ENCODE measurements at places on chromosomes 7 and 10.

- no peak for DNase-seq
Measured at GRCh38 chr10:131790021-131790420, 110.8 kb upstream of the PPP2R2D start.

DNA sequence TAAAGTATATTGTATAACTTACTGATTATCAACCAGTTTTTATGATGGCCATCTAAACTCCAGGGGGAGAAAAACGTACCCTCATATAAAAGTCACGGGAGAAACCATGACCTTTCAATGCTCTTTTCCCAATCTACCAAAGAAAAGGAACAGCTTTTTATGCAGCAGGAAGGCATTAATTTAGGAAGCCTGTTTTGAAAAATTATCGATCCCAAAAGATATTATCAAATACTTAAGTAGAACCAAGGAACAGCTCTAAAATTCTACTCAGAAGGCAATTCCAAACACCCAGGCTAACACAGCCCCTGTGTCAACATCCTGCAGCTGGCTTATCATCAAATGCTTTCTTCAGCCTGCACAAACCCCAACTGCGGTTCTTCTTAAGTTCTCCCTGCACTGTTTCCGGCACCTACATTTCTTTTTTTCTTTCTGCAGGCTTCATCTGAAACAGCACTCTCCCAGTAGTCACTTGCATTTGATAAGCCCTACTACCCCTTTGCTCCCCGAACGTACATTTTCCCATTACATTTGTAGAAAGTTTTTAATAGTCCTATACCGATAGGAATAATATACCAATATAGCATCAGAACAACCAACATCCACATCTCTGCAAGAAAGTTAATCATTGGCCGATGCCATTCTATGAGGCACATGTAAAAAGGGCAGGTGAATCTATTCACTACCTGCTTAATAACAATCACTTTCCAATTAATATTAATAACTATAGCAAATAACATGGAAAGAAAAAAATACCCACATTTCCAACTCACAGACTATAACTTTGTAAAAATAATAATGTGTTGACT lies 47.9 kb downstream of the PIP4K2A start:
- DNase-seq, result no peak

GRCh38 chr10:3445648-3446047 lies 273.1 kb upstream of the PITRM1 start:
- no peak for DNase-seq

- no peak for DNase-seq
Measured at GRCh38 chr10:35792291-35792690, 150.2 kb upstream of the FZD8 start.

DNA sequence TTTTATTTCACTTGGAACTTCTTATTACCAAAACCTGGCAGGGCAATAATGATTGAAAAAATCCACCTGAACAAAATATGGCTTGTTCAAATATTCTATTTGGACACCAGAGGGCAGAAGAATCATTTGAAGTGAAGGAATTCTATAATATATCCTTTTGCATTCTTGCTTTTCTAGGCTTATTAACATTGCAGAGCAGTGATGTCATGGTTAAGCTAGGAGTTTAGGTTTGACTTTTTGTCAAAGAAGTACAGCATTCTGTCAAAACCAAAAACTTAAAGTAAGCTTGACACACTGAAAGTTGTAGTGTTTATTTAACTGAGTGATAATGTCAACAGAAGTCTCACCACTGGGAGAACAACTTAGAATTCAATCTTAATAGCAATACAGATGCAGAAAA lies 156.0 kb downstream of the SEMA3D start:
- DNase-seq, result no peak

GRCh38 chr10:103667356-103667755 lies 173.9 kb downstream of the NEURL1 start:
- DNase-seq, result no peak

DNA sequence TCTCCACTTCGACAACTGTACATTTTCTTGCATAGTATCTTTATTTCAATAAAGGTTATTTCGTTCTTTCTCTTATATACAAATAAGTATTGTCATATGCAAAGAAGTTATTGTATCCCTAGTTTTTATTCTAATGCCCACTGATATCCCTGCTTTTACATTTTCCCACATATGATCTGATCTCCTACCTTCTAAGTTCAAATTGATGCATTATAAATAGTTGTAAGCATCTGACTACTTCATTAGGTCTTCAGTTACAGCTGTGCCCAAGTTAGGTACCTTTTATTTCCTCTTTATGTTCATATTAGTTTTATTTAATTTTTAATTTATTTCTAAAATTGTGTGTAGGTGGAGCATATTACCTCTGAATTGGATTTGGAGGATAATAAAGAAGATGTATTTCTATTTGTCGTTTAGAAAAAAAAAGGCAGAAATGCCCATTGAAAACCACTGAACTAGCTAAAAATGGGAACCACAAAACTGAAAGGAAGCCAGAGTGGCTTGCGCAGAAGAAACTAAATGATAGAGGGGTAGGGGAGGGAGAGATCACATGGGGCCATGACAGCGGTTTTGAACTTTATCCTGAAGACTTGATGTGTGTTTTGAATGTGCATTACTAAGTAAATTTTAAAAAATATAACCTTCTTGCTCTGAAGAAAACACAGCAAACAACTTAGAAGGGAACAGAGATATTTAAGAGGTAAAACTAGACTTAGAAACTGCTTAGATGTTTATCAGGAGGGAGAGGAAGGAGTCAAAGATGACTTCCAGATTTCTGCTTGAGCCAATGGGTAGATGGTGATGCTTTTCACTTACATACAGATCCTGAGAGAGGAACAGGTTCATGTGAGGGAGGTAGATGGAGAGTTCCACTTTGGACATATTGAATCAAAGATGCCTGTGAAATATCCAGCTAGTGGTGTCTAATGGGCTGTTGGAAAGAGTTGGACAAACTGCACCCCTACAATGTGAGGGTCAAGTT lies 9.3 kb upstream of the ZC3HAV1L start:
- DNase-seq, result no peak

GRCh38 chr10:17062009-17062408 lies 67.6 kb downstream of the CUBN start:
- no peak for DNase-seq

- DNase-seq, result no peak
Measured at GRCh38 chr7:69457595-69458504, 140.4 kb upstream of the AUTS2 start.

DNA sequence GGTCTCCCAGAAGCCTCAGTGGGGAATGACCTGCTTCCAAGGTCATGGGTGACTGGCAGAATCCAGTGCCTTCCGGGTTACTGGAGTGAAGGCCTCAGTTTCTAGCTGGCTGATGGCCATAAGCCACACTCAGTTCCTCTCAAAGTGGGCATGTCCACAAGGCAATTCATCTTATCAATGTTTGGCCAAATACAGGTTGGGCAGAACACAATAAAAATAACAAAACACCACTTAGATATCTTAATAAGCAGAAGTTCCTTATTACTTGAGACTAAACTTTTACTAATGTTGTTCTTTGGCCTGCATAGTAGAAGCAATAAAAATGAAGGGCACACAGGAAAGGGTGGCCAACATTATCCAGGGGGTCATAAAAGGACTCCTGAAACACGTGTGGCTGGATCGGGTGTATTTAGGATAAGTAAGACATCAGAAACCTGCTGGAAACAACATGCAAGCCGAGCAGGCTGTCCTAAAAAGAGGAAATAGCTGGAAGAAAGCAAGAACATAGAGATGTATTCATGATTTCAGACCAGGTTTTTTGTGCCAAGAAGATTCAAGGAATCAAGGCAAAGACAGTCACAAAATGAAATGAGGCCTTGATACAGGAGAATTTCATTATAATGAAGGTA lies 19.6 kb upstream of the AKR1C2 start:
- no peak for DNase-seq

DNA sequence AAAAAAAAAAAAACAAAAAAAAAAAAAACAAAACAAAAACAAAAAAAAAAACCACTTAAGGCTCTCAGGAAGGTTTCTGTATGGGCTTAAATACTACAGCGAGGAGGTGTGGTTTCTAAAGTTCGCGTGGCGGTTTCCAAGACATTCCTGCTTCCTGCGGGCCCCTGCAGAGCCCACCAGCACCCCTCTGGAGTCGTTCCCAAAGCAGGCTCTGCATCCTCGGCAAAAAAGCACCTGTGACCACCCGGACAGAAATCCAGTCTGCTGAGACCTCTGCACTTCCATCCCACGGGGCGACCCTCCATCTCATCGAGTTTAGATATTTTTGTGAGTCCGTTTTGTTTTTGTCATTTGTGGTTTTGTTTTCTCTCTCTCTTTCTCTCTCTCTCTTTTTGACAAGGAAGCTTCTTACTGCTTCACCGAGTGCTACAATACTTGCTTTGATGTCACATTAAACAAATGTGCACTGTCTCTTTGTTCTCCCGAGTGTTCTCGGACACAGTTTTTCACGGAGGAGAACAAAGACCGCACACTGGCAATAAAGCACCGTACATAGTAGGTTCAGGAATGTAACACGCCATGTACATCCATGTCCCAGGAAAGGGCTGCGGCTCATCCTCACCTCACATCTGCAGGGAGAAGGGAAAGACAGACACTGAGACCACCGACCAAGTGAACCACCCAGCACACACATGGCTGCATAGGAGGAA lies 21.5 kb downstream of the PDGFA start:
- DNase-seq, result no peak

DNA sequence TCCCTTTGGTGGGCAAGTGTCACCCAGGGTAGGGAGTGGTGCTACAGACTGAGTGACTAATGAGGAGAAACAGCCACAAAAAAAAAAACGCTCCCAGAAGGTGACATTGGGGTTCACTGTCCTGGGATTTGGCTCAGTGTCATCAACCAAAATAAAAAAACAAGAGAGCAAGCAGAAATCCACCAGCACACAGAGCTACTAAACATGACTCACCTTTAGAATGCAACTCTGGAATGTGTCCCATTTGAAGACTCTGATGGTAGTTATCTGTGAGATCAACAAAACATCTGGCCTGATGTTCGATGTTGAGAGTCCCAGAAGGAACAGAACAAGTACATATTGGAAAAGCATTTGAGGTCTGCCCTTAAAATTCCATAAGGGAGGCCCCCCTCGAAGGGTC lies 200.3 kb upstream of the LYZL2 start:
- no peak for DNase-seq

GRCh38 chr10:86071145-86071544 lies 295.4 kb downstream of the GRID1 start:
- no peak for DNase-seq

DNA sequence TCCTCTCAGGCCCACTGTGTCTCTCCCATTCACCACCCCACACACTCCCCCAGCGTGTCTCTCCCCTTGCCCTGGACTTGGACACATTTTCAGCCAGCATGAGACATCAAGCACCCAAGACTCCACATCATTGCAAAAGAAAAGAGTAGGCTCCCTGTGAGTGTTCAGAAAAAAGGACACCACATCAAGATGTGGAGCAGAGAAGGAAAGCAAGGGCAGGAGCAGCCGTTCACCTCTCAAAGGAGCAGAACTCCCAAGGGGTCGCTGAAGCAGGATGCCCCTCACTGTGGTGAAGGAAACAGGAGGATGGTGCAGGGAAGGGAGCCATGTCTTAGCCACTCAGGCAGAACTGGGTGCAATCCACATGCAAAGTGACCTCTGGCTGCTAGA lies 89.9 kb upstream of the MACROH2A2 start:
- DNase-seq, result no peak

DNA sequence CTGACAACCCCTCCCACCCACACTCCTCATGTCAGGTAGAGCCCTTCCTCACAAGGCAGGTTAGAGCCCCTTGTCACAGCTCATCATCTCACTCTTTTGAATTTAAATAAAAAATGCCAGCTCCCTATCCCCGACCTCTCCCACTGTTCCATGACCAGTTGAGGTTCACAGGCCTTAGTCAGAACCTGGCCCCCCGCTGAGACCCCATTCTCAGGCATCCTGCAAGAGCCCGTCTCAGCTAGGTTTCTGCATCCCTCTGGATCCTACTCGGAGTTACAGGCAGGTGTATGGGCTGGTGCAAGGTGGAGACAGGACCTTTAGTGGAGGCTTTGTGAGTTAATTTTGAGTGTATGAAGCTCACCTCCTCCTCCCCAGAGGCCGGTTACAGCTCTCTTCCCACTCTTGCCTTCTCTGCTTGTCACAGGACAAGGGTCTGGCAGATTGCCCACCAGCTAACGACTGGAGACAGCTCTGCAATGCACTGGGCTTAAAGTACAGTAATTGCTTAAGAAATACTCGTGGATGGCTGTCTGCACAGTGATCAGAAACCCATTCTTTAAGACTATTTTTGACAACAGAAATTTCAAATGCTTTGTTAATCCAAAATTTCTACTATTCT lies 394.9 kb upstream of the DPP6 start:
- DNase-seq, result no peak

DNA sequence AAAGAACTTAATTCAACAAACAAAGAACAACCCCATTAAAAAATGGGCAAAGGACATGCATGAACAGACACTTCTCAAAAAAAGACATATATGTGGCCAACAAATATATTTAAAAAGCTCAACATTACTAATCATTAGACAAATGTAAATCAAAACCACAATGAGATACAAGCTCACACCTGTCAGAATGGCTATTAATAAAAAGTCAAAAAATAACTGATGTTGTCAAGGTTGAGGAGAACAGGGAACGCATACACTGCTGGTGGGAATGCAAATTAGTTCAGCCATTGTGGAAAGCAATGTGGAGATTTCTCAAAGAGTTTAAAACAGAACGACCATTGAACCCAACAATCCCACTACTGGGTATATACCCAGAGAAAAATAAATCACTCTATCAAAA lies 19.1 kb downstream of the ZFAND4 start:
- DNase-seq, result no peak

- no peak for DNase-seq
Measured at GRCh38 chr7:136086712-136087111, 109.6 kb upstream of the MTPN start.

- no peak for DNase-seq
Measured at GRCh38 chr10:24254180-24254579, 45.2 kb downstream of the KIAA1217 start.

DNA sequence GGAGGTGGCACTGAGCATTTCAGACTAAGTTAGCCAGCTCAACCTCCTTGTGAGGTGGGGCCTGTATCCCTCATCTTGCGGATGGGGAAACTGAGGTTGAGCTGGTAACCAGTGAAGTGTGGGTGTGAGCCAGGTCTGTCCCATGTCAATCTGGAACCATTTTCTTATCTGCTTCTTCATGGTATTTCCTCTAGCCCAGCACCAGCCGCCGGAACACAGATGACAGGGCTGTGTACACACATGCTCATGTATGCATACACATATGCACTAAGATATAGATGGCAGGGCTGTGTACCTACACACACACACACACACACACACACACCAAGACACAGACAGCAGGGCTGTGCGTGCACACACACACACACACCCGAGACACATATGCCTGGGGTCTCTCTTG lies 18.5 kb downstream of the RAMP3 start:
- DNase-seq, result no peak

GRCh38 chr10:69740126-69740525 lies 61.6 kb upstream of the COL13A1 start:
- no peak for DNase-seq

- no peak for DNase-seq
Measured at GRCh38 chr10:52322936-52323335, 8.9 kb downstream of the DKK1 start.

- no peak for DNase-seq
Measured at GRCh38 chr7:30906515-30907240, 5.0 kb upstream of the AQP1 start.

- no peak for DNase-seq
Measured at GRCh38 chr7:149718730-149719049, 54.7 kb downstream of the ZNF467 start.

Measured in NCI-H510A (cell line).